ENCODE measurements at places on chromosomes 4 and X. TPM values are rescaled to one million over a fixed set of nuclear protein-coding genes. Genes with fewer than 3 reads are reported as not detected.

DNA sequence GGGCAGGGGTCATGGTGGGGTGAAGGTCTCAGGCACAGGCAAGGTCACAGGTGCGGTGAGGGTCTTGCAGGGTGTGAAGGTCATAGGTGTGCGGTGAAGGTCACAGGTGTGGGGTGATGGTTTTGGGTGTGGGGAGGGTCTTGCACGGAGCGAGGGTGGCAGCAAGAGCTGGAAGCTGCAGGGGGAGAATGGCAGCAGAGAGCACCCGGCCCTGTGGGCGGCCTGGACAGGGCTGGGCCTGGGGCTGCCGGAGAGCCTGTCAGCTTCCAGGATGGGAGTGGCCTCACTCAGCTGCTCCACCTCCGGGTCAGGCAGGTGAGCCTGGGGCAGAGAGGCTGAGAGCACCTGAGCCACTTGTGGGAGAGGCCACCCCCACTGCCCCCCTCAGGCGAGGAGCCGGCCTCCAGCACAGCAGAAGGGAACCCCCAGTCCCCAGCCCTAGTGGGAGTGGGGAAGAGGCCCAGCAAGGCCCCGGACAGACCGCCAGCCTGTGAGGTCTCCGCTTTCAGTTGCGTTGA, 1.5 kb downstream of the MSANTD1 start:
- no peak for ATAC-seq

Gene SLC25A5
- 452 TPM for total RNA-seq

GRCh38 chr4:128163177-128164117, 102.3 kb downstream of the LARP1B start:
- no peak for ATAC-seq

DNA sequence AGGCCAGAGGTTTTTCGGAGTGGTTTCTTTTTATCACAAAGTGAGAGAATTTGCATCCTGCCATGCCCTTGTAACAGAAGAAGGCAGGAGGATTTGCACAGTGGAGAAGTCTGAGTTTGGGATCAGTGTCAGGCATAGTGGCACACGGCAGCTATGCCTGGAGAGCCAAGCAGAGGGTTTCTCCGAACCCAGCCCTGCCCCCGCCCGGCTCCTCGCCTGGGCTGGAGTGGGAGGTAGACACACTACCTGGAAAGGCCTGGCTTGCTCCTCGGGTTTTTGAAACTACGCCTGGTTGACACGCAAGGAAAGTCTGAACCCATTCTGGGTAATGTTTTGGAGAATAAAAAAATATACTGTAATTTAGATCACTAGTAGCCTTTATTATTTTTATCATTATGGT, 1653.6 kb upstream of the TENM3 start:
- ATAC-seq, result no peak

GRCh38 chrX:150162141-150162540, 201.0 kb upstream of the MAMLD1 start:
- ATAC-seq, result peak; percentile 31
